ENCODE measurements at places on chromosomes 7 and 10.

GRCh38 chr10:100551196-100551595 lies 15.5 kb downstream of the HIF1AN start:
- no peaks in the 10 kb centered on the region for H3K27me3 ChIP-seq
- no peak for DNase-seq
- peaks cover 32% of the 10 kb centered on the region for H3K36me3 ChIP-seq
- H3K27ac ChIP-seq: no peak overlapping the region
- H3K4me3 ChIP-seq: no peak overlapping the region
- H3K4me1 ChIP-seq: no peaks in the 10 kb centered on the region

GRCh38 chr10:133242611-133243356 lies 5.1 kb downstream of the VENTX start:
- no peak overlapping the region for H3K4me3 ChIP-seq
- H3K27me3 ChIP-seq: peaks cover 17% of the 10 kb centered on the region
- peaks cover 7% of the 10 kb centered on the region for H3K4me1 ChIP-seq
- H3K36me3 ChIP-seq: no peaks in the 10 kb centered on the region

GRCh38 chr7:51090411-51090810 lies 226.2 kb downstream of the COBL start:
- no peak overlapping the region for H3K27ac ChIP-seq
- no peak overlapping the region for H3K4me3 ChIP-seq
- DNase-seq: no peak
- H3K27me3 ChIP-seq: peaks cover 18% of the 10 kb centered on the region

DNA sequence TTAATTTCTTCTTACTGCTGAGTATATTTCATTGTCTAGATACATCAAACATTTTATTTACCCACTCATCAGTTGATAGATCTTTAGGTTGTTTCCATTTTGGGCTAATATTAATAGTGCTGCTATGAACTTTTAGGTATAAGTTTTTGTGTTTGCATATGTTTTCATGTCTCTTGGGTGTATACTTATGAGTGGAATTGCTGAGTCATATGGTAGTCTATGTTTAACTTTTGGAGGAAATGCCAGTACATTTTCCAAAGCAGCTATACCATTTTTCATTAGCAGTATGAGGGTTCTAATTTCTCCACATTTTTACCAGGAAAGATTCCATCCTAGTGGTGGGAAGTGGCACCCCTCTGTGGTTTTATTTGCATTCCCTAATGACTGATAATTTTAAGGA lies 101.1 kb downstream of the ANKRD30A start:
- H3K4me1 ChIP-seq: no peaks in the 10 kb centered on the region
- no peak overlapping the region for H3K27ac ChIP-seq
- no peaks in the 10 kb centered on the region for H3K36me3 ChIP-seq
- no peaks in the 10 kb centered on the region for H3K27me3 ChIP-seq
- no peak for DNase-seq

GRCh38 chr10:75544386-75544785 lies 113.0 kb downstream of the LRMDA start:
- no peaks in the 10 kb centered on the region for H3K36me3 ChIP-seq
- no peak overlapping the region for H3K27ac ChIP-seq
- DNase-seq: no peak

Data from HFFc6 (cell line).